ENCODE measurements at places on chromosomes 1 and 21.

- DNase-seq, result no peak
Observed at GRCh38 chr1:6686294-6686693, 15.3 kb downstream of the DNAJC11 start.

DNA sequence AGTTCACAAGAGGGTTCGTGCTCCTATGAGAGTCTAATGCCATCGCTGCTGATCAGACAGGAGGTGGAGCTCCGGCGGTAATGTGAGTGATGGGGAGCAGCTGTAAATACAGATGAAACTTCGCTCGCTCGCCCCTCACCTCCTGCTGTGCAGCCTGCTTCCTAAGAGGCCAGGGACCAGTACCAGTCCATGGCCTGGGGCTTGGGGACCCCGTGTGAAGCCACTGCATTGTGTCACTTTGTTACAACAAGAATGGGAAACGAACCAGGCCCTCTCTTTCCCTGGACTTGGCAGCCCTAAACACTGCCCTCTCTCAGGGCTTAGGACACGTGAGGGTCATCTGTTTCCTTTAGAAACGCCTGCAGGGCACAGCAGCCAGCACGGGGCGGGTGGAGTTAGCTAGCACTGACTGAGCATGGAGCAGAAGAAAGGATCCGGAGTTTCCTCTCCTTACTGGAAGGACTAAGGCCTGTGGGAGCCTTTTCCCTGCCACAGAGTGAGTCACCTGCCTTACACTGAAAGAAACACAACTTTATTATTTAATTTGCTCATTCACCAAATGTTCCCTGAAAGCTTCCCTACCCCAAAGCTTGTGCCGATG is 185.2 kb upstream of the TMEM51 start:
- DNase-seq, result no peak

DNA sequence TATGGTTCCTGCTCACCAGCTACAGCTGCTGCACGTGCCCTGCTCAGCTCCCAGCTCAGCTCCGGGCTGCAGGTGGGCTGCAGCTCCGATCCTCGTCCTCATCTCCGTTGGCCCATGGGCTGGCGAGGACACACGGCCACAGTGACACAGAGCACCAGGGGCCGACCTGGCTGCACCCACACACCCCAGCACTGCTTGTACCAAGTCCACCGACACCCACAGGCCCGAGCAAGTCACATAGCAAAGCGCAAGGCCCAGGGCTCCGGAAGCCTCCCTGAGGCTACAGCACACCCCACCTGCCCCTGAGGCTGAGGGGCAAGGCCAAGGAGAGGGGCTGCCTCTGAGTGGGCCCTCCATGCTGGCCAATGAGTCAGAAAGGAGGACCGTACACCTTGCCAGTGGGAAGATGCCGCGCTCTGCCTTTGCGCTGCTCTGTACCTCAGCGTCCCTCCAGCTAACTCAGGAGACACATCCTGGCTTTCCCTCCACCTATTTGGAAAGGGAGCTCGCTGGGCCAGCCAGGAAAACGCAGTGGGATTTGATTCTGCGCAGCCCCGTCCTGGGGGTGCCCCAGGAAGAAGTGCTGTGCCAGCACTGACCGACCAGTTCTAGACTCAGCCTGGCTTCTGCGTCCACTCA is 124.8 kb downstream of the SIK1 start:
- peak; percentile 14 for DNase-seq

- DNase-seq, result no peak
Observed at GRCh38 chr21:30620080-30620479, 347 bp upstream of the KRTAP20-4 start.

DNA sequence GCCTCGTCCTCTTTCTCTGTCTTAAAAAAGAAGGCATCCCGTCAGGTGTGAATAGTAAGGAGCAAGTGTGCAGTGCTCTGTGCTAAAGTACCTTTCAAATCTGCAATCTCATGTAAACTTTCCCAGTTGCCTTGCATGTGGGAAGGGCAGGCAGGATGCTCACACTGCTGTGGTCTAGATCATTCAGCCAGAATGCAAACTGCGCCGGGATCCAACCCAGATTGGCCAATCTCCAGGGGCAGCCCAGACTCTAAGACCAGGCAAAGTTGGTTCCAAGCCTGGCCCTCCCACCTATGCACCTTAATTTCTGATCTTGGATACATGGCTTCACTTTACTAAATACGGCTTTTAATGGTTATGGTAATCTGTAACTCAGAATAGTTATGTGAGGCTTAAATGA is 3.2 kb upstream of the MAP1LC3C start:
- DNase-seq, result no peak

DNA sequence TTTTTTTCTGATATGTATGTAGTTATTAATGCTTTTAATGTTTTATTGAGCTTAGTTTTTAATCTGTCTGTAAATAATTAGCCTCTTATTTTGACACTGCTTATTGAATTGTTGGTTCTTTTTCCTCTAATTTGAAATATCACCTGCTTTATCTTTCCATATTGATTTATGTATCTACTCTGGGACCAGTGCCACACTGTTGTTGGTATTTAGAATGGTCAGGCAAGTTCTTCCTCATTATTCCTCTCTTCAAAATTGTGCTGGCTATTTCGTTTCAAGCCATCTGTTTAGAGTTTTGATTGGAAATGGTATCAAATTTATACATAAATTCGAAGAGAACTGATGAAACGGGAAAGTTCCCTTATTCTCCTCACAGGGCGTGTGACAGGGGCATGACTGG is 96.8 kb upstream of the APP start:
- DNase-seq, result no peak

GRCh38 chr1:224406216-224406615 is 28.4 kb downstream of the WDR26 start:
- no peak for DNase-seq

DNA sequence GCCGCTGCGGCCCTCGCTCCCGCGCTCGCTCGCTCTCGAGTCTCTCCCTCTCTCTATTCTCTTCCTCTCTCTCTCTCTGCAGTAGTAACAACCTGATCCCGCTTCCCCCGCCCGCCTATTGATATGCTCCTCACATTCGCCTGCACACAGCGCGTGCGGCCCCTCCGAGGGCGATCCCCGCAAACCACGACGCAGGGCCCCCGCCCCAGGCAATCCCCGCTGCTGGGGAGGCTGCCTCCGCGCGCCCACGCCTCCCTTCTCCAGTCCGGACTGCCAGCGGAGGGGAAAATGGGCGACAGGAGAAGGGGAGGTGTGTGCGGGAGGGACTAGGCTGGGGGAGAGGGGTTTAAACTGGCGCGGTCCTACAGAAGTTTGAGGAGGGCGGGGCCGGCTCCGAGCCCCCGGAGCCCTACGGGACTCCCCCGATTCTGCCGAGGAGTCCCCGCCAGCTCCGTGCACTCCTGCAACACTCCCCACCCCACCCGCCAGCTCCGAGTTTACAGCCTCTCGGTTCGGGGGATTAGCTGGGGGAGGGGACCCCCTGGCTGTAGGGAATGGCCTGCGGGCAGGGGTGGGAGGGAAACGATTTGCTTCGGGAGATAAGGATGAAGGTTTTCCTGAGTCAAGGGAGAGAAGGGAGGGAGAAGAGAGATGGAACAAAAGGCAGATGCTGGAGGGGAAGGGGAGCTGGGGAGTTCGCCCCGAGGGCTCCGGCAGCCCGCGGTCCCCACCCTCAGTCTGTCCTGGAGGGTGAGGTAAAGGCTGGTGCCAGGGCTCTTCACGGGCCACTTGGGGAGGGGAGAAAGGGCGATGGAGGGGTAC is 66.6 kb downstream of the SYT2 start:
- no peak for DNase-seq

GRCh38 chr1:176692988-176693696 is 230.2 kb downstream of the PAPPA2 start:
- no peak for DNase-seq

DNA sequence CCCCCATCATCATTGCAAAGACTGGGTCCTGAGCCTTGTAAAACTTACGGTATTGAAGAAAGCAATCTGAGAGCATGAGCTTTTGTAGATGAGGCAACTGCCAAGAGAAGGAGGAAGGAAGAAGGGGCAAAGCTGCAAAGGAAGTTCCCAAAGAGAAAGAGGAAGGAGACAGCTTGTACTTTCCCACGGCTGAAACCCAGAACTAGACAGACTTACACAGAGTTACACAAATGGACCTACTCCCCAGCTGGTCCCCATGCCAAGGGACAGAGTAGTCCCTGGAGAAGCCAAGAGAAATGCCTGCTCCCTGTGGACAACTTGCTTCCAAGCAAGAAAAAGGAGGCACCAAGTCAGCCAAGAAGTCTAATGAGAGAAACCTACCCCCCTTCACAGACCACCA is 22.6 kb downstream of the SLC5A9 start:
- DNase-seq, result peak; percentile 50

- DNase-seq, result no peak
Observed at GRCh38 chr1:17841944-17842343, 86.8 kb downstream of the ACTL8 start.

GRCh38 chr1:92990828-92991227 is 29.6 kb upstream of the DIPK1A start:
- no peak for DNase-seq

- DNase-seq, result no peak
Observed at GRCh38 chr1:178609015-178609414, 96.1 kb downstream of the TEX35 start.

DNA sequence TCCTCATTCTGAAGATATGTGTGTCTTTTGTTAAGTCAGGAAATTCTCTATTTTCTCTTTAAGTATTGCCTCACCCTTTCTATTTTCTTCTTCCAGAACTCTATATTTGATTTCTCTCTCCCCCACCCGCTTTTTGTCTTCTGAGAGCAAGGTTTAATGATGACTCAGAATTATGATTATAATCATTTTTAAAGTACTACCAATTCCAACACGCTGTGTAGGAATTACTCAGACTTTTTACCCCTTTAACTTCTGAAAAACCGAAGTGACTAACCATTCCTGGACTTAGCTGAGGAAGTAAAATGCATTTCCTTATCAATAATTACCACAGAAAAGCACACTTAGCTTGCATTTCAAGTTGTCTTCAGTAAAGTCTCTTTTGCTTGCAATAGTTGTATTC is 20.8 kb upstream of the SCYL3 start:
- no peak for DNase-seq

DNA sequence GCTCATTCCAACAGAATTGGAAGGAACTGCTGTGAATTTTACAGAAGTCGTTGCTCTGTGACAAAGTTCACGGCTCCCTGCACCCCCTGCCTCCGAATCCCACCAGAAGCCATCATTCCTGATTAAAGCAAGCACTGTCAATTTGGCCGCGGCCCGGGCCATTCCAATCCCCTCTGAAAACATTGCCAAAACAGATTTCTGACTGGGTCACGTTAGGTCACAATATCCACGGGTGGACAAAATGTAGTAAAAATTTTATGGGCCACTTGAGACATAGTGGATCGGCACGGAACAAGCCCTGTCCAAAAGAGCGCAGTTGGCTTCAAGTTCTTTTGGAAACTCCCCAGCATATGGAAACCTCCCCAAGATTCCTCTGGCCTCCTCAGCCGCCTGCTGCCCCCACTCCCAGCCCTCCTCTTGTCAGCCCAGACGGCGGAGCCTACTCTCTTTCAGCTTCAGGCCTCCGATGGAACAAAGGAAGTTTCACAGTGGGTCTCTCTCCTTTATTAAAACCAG is 67.2 kb upstream of the IFNAR2 start:
- no peak for DNase-seq

- DNase-seq, result no peak
Observed at GRCh38 chr1:55988963-55989452, 590.4 kb downstream of the PLPP3 start.

GRCh38 chr1:56516539-56517252 is 62.7 kb downstream of the PLPP3 start:
- no peak for DNase-seq

- no peak for DNase-seq
Observed at GRCh38 chr1:119086830-119087229, 53.6 kb downstream of the WARS2 start.

GRCh38 chr21:15195104-15195503 is 130.3 kb upstream of the NRIP1 start:
- no peak for DNase-seq

DNA sequence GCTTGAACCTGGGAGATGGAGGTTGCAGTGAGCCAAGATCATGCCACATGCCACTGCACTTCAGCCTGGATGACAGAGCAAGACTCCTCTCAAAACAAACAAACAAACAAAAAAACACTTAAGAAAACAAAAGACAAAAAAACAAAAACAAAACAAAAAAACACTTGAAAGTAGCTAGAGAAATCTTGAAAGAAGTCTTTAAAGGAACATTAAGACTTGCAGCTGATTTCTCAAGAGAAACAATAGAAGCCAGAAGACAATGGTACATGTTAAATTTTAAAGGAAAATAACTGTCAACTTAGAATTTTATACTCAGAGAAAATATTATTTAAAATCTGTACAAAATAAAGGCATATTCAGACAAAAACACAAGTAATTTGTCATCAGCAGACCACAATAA is 71.3 kb downstream of the HLX start:
- no peak for DNase-seq

DNA sequence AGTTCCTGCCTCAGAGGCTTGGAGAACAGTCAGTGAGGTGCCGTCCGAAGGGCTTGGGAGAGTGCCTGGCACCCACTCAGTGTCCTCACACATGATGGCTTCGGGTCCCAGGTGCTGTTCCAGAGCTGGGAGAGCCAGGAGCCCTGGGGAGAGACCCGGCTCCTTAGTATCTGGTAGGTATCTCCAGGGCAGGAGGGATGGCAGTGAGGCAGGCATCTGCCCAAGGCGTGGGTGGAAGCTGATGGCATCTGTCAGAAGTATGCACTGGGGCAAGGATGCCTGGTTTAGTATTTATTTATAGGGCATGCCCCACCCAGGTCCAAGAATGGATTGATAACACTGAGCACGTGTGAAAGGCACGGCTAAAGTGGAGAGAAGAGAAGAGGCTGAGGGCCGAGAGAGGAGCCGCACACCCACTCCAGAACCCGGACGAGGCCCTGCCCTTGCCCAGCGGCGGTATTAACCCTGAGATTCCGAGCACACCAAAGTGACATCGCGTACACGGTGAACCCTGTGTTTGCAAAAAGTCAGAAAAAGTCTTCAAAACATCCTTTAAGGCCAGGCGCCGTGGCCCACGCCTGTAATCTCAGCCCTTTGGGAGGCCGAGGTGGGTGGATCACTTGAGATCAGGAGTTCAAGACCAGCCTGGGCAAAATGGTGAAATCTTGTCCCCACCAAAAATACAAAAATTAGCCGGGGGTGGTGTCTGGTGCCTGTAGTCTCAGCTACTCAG is 2.4 kb downstream of the TP73 start:
- peak; percentile 33 for DNase-seq

DNA sequence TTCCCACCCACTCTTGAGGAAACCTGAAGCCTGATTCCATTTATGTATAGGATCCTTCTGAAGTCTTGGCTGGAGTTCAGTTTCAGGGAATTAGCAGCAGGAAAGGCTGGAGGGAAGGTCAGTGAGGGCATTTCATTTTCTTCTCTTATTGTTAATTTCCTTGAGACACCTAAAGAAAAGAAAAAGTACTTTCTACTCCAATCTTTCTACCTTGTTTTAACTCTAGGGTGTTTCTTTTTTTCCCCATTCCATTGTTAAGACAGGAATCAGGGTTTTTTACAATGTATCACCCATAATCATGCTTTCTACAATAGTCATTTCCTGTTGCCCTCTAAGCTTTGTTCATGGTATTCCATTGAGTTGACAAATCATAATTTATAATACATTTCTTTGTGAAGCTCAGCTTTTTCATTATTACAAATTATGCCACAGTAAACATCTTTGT is 27.4 kb downstream of the SNRPE start:
- DNase-seq, result no peak
